ENCODE measurements at places on chromosomes 16 and 17. TPM values are rescaled to one million over a fixed set of nuclear protein-coding genes. Genes with fewer than 3 reads are reported as not detected.

- DNase-seq, result no peak
These were observed 12.5 kb downstream of the CEP295NL start for GRCh38 chr17:78890498-78890897.

- DNase-seq, result no peak
These were observed 38.6 kb downstream of the SYNRG start for GRCh38 chr17:37570527-37571093.

GRCh38 chr17:50832267-50832863 lies 3.0 kb upstream of the WFIKKN2 start:
- DNase-seq, result no peak

- no peak for DNase-seq
These were observed 442 bp downstream of the ABCC3 start for GRCh38 chr17:50634915-50635731.

- no peak for DNase-seq
These were observed 11.7 kb upstream of the COX10 start for GRCh38 chr17:14057591-14057990.

GRCh38 chr17:44308320-44308818 lies at the start of gene RUNDC3A:
TSS of gene RUNDC3A (plus strand) at chr17:44308601. CDS start at chr17:44308833, 232 bp downstream.
- DNase-seq, result peak; percentile 96

DNA sequence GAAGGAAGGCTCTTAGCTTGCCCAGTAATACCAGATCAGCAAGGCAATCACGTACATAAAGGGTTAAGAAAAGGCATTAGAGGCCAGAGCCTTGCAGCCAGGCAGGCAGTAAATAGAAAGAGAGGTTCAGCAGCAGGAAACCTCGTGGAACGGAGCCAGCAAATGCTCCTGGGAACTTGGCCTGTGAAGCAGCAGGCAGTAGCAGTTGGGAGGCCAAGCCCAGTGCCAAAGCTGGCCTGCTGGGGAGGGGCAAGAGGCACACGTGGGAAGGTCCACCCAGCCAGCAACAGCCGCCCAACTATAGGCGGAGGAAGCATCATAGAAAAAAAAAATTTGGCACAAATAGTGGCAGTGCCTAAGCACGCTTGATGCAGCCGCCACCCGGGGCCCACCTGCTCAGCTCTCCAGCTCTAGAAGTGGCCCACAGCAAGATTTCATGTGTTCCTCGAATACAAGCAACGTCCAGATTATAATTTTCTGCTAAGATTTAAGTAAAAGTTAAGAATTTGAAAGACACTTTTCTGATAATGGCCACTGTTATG lies 2339.5 kb downstream of the TP53TG3F start:
- DNase-seq, result no peak

GRCh38 chr17:75388476-75389030 lies 16.9 kb downstream of the GRB2 start:
- DNase-seq, result no peak

- no peak for DNase-seq
These were observed 70.0 kb downstream of the IRX6 start for GRCh38 chr16:55393991-55394390.

DNA sequence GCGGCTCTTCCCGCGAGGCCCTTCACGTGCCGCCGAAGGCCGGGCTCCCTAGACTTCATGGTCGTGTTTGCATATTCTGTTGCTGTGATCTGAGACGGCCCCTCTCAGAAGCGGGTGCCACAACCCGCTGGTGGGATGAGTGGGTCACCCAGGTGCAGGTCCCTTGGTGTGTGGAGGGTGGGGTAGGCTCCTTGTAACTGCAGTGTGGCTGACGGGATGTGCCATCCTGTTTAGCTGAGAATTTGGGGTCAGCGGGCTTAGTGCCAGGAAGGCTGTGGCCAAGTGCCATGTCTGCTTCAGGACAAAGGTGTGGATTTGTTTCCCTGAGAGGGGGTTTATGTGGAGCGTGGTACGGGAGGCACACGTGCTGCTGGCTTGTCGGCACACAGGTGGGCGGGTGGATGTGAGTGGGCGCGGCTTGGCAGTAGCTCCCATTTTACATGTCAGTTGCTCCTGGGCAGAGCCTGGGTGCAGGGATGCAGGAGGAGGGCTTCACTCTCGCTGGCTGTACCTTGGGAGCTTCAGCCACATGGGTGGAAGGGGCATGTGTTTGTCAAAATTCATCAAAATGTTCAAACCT lies 9.2 kb upstream of the WFIKKN1 start:
- no peak for DNase-seq

DNA sequence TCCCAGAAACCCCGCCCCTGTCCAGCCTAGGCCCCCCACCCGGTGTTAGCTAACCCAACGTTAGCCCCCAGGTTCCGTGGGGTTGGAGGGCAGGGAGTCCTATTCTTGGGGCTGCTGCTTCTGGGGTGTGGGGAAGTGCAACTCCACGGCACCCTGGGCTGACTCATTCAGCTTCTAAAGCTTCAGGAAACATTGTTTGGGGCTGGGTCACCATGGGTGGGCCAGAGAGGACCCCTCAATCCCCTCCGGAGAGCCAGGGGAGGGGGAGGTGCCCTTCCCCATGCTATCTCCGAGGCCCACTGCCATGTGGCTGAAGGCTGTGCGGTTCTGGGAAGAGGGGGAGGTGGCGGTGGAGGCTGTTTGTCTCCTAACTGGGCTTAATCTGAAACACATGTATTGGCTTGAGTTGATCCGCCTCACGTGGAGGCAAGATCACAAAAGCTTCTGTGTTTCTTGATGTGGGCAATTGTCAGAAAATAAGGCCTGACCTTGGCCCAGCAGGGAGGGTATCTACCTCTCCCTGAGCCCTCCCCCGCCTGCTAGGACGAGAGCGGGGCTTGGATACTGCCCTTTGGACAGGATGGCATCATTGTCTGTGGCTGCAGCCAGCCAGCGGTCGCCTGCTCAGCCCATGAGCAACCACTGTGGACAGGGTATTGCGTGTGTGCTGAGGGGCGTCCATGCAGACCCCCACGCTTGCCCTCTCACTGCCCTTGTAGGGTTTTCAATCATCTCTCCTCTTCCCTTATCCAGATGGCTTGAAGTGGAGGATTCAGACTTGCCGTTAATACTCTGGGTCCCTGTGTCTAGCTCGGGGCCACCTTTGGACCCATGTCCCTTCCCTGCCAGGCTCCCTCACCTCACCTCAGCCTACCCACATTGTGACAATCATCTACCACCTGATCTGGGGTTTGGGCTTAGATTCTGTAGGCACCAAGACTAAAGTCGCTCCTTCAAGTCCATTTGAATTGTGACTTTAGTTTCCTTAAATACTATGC lies 1.3 kb downstream of the SERPINF1 start:
- no peak for DNase-seq

DNA sequence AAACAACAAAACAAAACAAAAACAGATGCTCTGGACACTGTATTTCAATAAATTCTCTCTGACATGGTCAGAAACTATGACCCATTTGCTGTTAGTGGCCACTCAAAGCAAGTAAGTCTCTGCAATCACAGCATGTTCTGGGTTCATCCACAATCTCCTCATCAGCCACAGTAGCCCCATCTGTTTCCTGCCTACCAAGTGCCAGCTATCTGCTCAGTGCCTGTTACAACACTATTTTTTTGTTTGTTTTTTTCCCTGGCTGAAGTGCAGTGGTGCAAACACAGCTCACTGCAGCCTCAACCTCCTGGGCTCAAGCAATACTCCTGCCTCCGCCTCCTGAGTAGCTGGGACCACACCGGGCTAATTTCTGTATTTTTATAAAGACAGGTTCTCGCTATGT lies 137.9 kb downstream of the SOX9 start:
- no peak for DNase-seq

DNA sequence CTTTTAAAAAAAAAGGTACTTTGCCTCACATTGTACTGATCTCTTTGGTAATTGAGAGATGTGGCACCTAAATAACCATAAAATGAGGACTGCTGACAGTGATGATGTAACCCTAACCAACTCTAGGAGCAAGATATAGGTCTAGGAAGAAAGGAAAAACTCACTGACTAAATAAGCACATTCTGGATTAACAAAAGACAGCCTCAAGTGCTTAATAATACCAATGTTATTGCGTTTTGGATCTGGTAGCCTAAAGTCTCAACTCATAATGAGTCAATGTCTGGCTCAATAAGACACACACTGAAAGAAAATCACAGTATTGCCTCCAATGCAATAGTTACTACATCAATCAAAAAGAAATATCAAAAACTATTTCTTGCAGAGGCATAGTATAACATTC lies 3.0 kb downstream of the ERN1 start:
- no peak for DNase-seq

- peak; percentile 68 for DNase-seq
These were observed 325.4 kb downstream of the SEC14L1 start for GRCh38 chr17:77466140-77466539.

- DNase-seq, result no peak
These were observed 5.2 kb downstream of the RAB40B start for GRCh38 chr17:82693168-82693867.

Gene KRTAP4-4
- total RNA-seq, result not detected

Gene FBXW10
- 0.22 TPM for total RNA-seq

Gene ZNF747
- 9.3 TPM for total RNA-seq

Gene MKS1
- 21.9 TPM for total RNA-seq
